ENCODE measurements at places on chromosomes 5 and 9.

- DNase-seq: no peak
Observed at GRCh38 chr5:56589481-56589860, 225.9 kb upstream of the MAP3K1 start.

DNA sequence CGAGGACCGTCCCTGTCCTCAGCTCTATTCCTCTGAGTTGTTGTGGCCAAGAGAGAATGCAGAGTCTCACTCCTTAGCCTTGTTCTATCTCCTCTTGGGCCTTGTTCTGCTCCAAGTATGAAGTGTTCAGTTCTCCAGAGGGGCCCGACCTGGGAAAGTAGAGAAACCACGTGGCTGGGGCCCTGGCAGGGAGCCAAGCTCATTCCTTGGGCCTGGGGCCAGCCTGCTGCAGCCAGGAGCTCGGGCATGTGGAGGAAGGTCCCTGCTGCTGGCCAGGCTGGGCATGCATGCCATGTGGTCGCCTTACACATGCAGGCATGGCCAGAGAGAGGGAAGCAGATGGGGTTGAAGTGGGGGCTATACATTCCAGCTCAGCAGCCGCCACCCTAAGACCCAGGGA lies 60.7 kb downstream of the COL27A1 start:
- DNase-seq: peak; percentile 90

- no peak for DNase-seq
Observed at GRCh38 chr5:115377468-115378217, 81.2 kb upstream of the CCDC112 start.

DNA sequence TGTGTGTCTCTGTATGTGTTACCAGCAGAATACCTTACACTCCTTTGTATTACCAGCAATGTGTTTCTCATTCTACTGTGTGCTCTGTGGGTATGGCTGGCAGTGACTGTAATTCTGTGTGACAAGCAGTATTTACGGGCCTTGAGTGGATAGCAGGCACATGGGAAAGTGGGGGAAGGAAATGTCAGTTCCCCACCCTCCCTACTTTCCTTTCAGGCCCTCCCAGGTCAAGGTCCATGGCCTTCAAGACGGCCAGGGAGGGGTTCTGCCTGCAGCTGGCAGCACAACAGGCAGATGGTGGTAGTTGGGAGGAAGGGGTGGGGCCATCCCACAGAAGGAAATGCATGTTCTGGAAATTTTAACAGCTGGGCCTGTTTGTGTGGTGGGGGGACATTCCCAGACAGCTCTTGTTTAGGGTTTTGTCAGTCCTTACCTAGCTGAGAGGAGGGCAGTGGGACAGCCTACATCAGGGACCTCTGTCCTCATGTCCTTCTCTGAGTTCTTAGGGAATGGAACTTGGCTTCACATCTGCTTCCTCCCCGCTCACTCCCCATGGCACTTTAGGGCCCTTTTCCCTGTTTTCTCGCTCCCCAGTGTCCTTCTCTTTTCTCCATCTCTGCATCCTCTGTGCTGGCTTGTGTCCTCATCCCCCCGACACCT lies 14.6 kb upstream of the TNIP1 start:
- no peak for DNase-seq

GRCh38 chr9:113569472-113570060 lies 106.0 kb downstream of the RGS3 start:
- DNase-seq: no peak

DNA sequence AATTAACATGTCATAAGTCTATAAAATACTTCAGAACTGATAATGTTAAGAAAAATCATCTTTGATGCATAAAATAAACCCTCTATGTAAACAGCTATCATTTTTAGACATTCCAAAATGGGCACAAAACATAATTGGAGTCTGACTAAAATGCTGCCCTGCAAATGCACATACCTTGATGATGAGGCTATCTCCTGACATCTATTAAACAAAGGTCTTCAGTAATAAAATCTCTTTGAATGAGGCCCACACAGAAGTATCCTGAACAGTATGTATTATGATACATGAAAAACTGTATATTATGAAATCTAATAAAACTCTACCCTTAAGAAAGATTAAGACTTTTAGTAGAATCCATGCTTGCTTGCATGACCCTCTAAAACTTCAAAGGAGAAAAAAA lies 66.1 kb downstream of the FBXL17 start:
- DNase-seq: no peak

GRCh38 chr5:3026099-3026498 lies 274.6 kb upstream of the IRX2 start:
- no peak for DNase-seq

- DNase-seq: no peak
Observed at GRCh38 chr9:23766613-23767012, 59.4 kb downstream of the ELAVL2 start.

- no peak for DNase-seq
Observed at GRCh38 chr9:34437006-34437925, 21.1 kb downstream of the FAM219A start.

GRCh38 chr9:107809871-107810460 lies 320.4 kb upstream of the KLF4 start:
- no peak for DNase-seq

GRCh38 chr5:88734983-88735382 lies 148.0 kb downstream of the MEF2C start:
- DNase-seq: no peak

DNA sequence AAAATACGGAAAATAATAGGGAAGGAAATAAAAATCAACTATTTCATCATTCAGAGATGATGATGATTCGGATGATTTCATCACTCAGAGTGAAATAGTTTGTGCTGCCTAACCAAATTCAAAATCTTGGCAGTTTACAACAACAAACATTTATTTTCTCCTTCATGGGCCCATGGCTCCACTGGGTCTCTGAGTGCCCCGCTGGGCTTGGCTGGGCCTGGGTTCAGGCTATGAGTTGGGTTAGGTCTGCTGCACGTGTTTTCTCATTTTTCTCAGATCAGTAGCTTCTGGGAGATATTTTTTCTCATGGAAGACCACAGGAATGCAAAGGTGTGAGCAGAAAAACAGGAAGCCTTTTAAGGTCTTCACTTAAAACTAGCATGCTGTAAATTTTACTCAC lies 24.0 kb upstream of the F2RL1 start:
- no peak for DNase-seq

DNA sequence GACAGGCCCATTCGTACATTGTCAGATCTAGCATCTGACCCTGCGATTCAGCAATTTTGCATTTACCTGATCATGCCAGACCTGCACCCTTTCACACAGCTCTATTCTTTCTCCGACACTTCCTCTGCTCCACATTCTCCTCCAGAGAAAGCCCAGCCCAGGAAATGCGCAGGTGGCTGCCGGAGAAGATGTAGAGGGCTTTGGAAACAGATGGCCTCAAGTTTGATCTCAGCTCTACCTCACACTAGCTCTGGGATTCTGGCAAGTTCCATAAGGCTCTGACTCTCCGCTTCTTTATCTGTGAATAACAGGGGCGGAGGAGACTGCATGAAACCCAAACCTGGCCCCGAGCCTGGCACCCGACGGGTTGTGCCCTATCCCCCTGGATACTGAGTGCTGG lies 61.5 kb downstream of the GABBR2 start:
- no peak for DNase-seq

DNA sequence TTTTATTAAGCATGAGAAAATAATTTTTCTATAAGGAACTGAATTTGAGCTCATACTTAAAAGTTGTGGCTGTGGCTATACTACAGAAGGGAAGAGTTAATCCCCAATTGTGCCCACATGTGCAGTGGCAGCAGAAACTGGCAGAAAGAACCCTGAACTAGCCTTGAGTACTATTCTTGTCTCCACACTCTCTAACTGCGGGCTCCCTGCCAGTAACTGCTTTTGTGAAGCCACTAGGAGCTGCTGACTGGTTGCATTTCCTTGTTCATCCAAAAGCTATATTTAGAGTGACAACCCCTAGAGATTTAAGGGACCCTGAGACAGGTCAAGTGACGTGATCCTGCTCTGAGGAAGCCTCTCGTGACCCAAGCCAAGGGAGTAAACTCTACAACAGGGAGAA lies 238.6 kb downstream of the ELAVL2 start:
- DNase-seq: no peak

GRCh38 chr9:21075484-21075883 lies 2.3 kb downstream of the IFNB1 start:
- DNase-seq: no peak

GRCh38 chr5:115337882-115338281 lies 41.4 kb upstream of the CCDC112 start:
- DNase-seq: no peak

DNA sequence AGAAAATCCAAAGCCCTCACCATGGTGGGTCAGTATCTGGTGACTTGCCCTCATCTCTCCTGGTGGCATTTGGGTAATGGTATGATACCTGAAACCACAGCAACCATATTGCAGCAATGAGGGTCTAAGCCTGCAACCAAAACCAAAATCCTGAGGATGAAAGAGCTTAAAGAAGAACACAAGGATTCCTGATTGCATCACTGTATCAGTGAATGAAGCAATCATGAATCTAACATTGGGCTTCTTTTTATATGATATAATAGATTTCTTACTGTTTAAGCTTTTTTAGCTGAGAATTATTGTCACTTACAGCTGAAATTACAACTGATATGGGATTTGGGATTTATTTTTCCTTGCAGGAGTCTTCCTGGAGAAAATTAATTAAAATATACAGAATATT lies 269.9 kb downstream of the MEF2C start:
- DNase-seq: no peak

DNA sequence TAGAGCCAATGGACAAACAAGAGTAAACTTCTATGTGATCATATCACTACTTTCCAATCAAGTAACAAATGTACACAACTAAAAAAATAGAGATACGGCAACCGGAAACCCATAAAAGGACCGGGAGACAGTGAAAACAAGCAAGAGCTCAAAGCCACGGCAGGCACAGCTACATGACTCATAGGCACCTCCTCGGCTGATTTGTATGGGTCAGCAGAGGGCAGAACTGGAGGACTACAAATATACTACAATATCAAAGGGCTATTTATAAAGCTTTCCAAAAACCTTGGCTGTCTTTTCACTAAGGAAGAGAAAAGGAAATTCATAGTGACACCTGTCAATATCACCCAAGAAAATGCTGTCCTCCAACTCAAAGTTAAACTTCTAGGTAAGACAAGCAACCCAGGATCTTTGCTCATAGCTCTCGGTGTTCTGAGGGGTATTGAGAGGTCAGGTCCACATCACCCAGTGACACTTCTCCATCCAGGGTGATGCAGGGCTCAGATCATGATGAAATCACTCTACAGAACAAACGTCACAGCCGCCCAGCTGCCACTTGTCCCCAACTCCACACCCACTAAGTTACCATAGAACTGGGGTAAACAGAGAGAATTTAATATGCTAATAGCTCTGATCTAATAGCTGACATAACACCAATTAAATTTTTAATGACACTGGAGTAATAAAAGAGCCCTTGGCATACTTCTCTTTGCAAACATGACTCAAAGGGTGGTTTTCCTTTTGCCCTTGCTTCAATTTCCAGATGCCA lies 41.3 kb downstream of the PFDN1 start:
- DNase-seq: no peak

DNA sequence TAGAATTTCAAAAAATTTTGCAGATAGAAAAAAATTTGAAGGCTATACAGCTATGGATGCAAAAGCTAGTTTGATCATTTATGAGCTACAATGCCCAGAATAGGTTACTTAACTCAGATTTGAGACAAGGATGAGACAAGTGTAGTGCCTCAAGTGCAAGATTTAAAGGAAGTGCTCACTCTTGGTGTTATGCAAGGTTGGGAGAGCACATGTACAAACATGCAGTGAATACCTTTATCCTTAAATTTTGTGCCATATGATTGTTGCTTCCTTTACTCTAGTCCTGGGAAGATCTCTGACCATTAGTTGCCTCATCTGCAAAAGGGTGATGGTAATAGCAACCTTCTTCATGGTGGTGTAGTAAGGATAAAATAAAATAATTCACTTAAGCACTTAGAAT lies 31.7 kb upstream of the PPP2R2B start:
- DNase-seq: no peak

- DNase-seq: no peak
Observed at GRCh38 chr9:13769641-13770040, 490.1 kb upstream of the MPDZ start.

DNA sequence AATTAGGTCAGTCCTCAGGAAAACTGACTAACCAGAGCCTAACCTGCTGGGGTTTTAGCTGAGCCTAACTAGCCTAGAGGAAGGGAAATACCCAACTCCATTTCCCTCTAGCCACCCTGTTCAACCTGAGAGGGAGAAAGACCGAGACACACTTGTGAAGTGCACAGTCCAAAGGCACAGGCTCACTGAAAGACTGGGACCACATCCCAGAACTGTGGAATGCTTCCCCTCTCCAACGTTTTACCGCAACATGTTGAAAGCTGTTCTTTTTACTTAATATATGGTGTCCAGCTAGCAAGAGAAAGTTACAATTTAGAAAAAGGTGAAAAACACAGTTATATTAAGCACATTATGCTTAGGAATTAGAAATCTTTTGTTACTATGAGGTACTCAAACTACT lies 76.8 kb upstream of the SIMC1 start:
- DNase-seq: no peak

GRCh38 chr5:88889189-88890069 lies 6.4 kb upstream of the MEF2C start:
- peak; percentile 83 for DNase-seq

GRCh38 chr9:127102176-127102575 lies 20.3 kb downstream of the ANGPTL2 start:
- no peak for DNase-seq

DNA sequence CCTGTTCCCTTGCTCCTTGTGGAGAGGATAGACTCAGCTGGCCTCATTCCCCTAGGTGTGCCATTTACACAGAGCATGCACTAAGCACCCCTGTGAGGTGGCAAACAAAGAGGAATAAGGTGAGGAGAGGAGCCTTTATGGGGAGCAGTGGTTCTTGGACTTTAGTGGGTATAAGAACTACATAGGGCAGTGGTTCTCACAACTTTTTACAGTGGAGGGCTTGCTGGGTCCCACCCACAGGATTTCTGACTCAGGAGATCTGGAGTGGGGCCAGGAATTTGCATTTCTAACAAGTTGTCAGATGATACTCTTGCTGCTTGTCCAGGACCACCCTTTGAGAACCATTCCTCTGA lies 42.0 kb downstream of the CSF1R start:
- no peak for DNase-seq

DNA sequence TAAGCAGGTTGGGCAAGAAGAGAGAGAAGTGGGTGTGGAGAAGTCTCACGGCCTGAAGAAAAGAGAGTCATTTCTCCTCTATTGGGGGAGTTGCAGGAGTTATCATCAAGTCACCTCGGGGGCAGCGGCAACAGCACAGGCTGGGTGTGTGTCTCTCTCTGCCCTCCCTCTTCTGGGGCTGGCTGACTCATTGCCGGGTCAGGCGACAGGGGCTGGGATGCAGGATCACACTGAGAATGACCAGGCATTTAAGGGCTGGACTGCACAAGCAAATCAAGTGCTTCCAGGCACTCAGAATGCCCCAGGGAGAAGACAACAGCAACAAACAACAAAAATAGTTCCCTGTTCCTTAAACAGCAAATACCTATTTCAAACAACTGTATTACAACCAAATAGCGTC lies 6.3 kb upstream of the EQTN start:
- no peak for DNase-seq

- DNase-seq: no peak
Observed at GRCh38 chr5:146520731-146521130, 4.7 kb upstream of the GPR151 start.

All from aorta (tissue), 5 donors.